Ammon's horn (tissue), 1 donor: ENCODE measurements at places on chromosomes 7 and 10.

DNA sequence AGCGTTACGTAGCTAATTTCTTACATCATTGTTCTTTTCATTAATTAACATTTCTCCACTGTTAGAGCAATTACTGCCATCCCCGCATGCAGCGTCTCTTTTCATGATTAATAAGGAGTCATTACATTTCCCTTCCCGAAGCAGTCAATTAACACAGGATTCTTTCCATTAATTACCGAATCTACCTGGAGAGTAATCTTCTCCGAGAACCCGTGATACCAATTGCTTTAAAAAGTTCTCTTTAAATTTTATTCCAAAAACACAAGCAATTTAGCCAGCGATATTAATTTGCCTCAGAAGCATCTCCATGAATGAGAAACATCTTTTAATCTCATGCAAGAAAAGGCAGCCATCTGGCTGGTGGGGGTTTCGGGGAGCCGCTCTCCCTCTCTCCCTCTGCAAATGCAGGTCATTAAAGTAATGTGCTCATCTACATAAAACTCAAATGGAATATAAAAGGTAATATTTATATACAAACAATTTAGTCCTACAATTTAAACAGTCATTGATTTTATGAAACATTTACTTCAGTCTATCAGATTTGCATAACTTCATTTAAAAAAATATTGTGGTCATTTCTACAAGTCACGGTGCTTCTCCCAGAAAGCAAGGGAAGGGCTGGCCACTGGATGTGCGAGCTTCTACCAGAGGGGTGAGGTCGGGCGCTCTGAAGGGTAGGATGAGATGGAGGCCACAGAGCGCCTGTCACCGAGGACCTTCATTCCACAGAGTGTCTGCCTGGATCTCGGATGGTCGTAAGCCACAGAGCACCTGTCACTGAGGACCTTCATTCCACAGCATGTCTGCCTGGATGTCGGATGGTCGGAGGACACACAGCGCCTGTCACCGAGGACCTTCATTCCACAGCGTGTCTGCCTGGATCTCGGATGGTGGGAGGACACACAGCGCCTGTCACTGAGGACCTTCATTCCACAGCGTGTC is 145.0 kb downstream of the WDR37 start:
- DNase-seq, result no peak

DNA sequence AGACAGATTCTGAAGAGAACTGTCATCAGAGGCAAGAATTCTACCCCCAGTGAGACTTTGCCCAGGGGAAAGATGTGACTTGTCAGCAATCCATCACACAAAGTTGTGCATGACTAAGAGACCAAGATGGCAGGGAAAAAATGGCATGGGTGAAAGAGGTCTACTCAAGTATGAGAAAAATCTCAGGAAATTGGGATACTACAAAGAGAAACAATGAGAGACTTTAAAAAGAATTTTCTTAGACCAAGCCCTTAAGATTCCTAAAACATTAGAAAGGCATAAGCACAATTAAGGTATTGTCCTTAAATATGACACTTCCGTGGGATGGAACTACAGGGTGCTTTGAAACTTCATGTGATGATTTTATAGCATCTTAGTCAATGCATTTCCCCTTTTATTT is 45.6 kb upstream of the PDE1C start:
- DNase-seq, result no peak

- peak; percentile 57 for DNase-seq
These were observed 644 bp downstream of the SORBS1 start for GRCh38 chr10:95560278-95561176.

DNA sequence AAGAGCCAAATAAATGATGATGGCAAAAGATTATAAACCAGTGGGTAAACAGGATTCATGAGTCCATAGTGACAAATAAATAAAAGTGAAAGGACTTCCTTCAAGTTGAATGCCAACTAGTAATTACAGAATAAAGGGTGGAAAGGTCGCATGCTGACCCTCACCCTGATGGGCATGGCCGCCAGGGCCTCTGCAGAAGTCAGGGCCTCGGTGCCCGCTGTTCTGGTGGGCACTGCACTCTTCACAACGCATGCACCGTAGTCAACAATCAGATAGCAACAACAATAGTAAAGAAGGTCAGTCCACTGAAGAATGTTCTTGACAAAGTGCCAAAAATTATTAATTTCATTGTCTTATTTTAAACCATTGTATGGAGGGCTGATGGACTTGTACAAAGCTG is 123.2 kb upstream of the LANCL2 start:
- DNase-seq, result no peak

- DNase-seq, result no peak
These were observed 103.7 kb downstream of the KCNMA1 start for GRCh38 chr10:77533887-77534278.

DNA sequence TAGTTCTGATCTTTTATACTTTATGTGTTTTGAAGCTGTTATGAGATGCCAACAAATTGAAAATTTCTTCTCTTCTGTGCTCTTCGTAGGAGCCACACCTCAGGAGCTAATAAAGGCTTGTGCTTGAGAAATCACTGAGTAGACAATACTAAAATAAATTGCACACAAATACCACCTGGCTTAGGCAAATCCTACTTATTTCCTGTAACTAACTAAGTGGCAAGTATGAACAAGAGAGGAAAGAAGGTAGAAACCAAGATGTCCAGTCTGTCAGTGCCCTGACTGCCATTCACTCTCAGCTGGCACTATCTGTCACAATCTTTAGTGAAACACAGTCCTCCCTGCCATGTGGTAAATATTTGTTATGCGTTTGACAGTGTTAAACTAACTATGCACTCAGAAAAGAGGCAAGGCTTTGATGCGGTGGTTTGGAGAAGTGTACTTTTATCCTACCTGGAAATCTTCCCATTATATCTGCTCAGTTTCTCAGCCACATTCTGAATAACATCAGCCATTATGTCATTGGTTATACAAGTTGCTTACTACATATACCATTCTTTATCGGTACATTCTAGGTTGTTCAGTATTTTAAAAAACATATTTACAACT is 293.4 kb upstream of the VWC2 start:
- no peak for DNase-seq

GRCh38 chr7:50557099-50557498 is 8.1 kb downstream of the DDC start:
- no peak for DNase-seq

- peak; percentile 50 for DNase-seq
These were observed 726 bp upstream of the INSIG1 start for GRCh38 chr7:155296788-155297516.

DNA sequence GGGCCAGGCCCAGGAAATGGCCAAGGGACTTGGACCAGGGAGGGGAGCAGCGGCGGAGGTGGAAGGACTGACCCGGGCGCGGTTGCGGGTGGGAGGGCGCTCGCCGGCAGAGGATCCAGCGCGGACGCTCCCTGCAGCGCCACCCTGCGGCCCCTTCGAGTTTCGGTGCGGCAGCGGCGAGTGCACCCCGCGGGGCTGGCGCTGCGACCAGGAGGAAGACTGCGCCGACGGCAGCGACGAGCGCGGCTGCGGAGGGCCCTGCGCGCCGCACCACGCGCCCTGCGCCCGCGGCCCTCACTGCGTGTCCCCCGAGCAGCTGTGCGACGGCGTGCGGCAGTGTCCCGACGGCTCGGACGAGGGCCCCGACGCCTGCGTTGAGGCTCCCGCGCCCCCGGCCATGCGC is 16.8 kb upstream of the ZNF467 start:
- no peak for DNase-seq

DNA sequence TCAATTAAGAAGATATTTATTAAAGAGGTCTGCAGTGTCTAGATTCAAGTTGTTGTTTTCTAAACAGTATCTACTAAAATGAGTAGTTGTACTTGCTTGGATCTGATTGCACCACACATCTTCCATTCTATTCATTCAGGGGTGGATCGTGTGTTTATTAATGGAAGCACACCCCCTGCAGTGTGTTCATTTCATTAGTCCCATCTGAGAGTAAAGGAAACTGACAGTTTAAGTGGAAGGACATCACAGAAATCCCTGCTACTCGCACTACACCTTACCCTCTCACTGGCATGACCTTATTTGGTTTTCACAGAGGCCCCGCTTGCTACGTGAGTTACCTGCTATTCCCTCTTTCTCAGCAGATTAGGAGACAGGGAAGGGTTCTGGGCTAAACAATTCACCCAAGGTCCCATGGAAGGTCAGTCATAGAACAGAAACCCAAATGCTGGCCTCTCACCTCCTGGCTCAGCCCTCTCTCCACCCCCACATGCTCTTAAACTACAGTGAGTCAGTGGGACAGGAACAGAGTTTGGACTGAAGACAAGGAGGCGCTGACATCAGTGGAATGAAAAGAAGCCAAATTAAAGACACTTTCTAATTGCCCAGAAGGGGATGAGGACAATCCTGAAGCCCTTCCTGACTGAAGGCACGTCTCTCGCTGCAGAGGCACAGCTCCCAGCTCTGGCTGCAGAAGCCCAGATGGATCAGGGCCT is 369.2 kb upstream of the NRP1 start:
- DNase-seq, result no peak

GRCh38 chr10:28744069-28744768 is 66.9 kb downstream of the BAMBI start:
- no peak for DNase-seq

DNA sequence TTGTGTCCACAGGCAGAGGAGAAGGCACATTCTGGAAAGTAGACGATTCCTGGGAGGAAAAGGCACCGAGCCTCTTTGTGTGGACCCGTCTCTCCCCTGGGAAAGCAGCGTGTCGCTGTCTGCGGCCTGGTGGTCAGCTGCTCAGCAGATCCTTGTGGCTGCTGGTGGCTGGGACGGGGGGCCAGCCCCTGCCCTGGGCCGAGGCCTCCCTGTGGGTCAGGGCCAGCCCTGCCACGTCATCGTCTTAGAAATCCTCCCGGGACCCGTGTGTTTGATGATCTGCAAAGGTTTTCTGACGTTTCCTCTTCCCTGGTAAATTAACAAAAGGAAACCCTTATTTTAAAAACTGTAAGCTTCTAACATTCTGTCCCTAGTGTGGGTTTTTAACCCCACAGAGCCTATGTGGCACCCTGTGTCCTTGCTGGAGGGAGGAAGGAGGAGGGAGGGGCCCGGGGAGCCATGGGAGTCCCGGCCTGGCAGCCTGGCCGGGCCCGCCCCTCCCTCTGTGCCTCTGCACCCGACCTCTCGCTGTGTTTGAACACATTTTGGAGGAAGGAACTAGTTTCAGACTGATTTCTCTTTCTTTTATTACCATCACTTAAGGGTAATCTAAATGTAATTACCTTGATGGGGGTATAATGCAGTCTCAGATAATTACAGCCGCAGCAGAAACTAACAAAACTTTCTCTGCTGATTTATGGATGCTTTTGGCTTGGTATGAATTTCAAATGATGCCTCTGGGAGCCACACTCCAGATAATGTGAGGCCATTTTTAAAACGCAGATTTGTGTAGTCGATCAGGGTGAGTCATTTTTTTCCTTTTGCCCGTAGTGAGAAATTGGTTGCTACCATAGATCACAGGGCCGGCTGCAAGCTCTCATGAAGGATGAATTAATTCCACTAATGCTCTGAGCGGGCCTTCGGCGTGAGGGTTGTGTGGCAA is 85.5 kb downstream of the NKX6-2 start:
- DNase-seq, result peak; percentile 2

GRCh38 chr7:54810401-54810800 is 51.4 kb upstream of the SEC61G start:
- DNase-seq, result no peak

DNA sequence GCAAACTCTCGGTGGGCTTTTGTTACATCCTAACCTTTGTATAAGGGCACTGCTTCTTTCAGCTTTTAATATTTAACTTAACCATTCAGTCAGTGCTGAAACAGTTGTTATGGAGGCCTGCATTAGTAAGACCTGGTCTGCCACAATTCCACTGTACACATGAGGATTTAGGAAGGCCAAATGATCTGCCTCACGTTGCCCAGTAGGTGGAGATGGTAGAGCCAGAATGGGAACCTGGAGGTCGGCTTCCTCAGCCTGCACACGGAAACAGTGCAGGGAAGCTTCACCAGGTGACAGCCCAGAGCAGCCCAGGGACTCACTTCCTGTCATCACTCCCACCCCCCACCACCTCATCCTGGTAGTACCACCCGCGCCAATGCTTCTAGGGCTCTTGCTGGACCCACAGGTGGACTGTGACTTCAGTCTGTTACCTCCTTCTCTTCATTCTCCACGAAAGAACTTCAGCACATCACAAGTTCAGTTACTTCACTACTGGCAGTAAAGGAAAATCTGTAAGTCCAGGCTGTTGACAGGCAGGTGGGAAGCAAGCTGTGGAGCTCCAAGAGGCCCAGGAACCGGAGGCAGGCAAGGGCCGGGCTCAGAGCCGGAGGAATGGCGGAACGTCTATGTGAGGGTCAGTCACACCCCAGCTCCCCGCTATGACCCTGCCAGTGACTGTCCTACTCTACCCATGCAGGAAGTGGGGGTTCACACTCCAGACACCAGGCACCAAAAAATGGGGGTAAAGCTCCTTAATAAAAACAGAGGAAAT is 480.3 kb upstream of the C7orf33 start:
- no peak for DNase-seq

GRCh38 chr10:535051-535450 is 154.4 kb downstream of the DIP2C start:
- no peak for DNase-seq

DNA sequence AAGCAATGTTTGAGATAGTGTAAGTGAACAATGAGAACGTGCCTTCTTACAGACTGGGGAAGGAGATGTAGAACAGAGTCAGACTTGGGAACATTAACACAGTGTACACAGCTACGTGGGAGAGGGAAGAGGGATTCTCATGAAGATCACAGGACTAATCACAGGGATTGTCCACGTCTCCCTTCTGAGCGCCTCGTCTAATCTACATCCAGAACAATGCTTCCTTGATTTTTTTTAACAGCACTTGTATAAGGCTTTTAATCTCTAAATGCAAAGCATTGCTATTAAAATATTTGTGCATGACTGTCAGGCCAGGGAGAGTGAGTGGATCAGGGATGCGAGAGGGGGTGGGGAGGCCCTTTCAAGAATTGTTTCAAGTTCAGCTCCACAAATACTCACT is 62.7 kb downstream of the MET start:
- no peak for DNase-seq

GRCh38 chr10:102432162-102432950 is at the start of gene CUEDC2:
TSS of gene CUEDC2 (minus strand) at chr10:102432574. CDS start at chr10:102425188, 7,386 bp downstream.
- peak; percentile 97 for DNase-seq

DNA sequence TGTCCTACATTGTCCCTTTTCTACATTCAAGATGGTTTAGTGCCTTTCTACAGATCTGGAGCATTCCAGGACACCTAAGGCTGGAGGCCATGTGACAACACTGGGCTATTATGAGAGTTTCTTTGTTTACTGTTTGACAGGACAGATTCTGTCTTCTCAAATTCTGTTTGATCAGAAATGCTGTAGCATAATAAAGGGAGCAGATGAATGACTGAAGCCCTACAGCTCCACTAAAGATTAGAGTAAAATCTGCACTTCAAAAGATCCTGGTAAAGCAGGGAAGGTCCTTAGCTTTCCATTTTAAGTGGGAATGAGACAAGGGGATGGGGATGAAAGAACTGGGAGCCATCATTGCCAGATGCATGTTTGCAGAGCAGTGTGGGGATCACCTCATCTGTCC is 38.4 kb downstream of the TMEM229A start:
- DNase-seq, result peak; percentile 42

GRCh38 chr10:106957823-106958588 is 206.5 kb downstream of the SORCS1 start:
- DNase-seq, result peak; percentile 32

DNA sequence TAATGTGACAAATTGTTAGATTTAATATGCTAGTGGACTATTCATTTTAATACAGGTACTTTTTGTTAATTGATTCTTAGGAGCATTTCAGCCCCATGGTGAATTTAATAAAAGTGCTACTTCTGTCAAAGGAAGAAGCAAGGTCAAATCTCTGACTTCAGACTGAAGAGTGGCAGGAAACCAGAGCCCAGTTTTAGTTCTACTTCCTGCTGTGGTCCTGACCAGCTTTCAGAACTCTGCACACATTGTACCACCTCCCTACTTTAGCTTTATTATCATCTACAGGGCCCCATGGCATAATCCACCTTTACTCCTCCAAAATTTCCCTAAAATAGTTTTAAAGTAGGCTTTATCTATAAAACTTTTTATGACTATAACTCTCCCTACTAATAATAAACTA is 33.7 kb downstream of the CTTNBP2 start:
- DNase-seq, result no peak
